CD8-positive, alpha-beta T cell (primary cell): ENCODE measurements at places on chromosomes 5 and 9. TPM values are rescaled to one million over a fixed set of nuclear protein-coding genes. Genes with fewer than 3 reads are reported as not detected.
A peak's percentile ranks its signal among the peaks of the same experiment; 100 is the strongest.

The FOXI1 gene
- not detected for total RNA-seq

The PDE6A gene
- not detected for total RNA-seq

The IFNB1 gene
- not detected for total RNA-seq

The FRRS1L gene
- not detected for total RNA-seq

The FOXD1 gene
- total RNA-seq, result not detected

The FAM200C gene
- not detected for total RNA-seq

The ACOT12 gene
- not detected for total RNA-seq

The NTNG2 gene
- 5.8 TPM for total RNA-seq

The INSYN2B gene
- total RNA-seq, result not detected

The NEUROG1 gene
- not detected for total RNA-seq

The FOXD4L4 gene
- total RNA-seq, result not detected

DNA sequence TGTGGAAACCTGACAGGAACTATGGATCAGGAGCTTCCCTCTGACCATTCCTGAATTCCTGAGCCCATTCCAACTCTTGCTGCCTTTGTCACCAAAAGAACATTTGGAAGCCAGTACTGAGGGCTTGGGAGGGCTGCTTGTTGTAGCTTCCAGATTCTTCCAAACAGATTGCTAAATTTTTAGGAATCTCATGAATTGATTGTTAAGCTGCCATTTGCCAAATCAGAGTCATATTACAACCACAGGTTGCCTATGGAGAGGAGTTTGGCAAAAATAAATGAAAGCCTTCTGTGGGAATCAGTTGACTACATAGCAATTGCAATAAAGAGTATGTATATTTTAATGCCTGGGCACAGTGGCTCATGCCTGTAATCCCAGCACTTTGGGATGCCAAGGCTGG lies 39.2 kb upstream of the SLC28A3 start:
- DNase-seq, result no peak

GRCh38 chr9:132176338-132176737 lies 14.5 kb downstream of the NTNG2 start:
- DNase-seq, result no peak

GRCh38 chr9:69593756-69594155 lies 78.4 kb downstream of the APBA1 start:
- DNase-seq, result no peak

DNA sequence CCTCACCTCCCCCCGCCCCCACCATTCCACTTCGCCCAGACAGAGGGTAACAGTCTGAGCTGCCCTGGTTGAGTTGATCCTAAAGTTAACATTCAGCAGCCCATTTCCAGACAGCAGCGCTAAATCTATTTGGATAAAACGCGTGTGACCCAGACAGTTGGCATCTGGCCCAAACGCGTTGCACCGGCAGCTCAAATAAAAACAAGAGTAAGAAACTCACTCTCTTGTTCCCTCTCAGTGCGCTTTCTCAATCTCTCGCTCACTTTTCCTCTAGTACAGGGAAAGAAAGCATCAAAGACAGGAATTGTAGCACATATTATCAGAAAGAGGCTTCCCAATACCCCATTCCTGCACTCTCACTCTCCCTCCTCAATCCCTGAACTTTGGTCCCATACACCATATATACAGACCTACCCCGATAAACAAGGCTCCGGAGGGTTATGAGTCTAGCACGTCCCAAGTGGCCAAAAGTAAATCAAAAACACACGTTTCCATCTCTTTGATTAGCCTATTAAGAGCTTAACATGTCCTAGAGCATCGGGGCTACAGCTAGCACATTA lies 1.3 kb downstream of the ADAMTS6 start:
- peak; percentile 60 for DNase-seq

- no peak for DNase-seq
These were observed 100.9 kb downstream of the GDNF start for GRCh38 chr5:37738865-37739488.

DNA sequence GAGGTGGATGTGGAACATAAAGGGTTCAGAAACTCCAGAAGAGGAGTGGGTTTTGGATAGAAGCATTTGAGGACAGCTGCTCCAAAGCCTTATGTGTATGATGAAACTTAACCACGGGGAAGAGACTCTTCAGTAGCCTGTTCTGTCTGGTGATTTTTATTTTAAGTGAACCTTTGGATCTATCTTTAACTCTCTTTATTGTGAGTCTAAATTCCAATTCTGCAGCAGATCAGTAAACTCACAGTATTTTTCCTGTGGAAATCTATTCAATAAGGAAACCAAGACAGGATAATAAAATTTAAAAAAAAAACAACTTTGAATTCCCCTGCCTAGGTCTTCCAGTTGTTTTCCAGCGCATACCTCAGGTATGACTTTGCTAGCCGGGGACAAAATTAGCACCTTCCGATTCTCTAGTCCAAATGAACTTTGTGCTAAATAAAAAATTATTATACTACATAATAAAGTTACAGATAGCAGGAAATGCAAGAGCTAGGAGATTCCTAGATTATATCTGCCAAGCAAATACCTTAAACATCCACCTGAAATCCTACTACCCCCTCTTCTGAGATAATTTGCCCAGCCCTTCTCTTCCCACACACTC lies 101.9 kb downstream of the NLN start:
- no peak for DNase-seq

- no peak for DNase-seq
These were observed 1157.6 kb upstream of the SEMA6A start for GRCh38 chr5:117732264-117732663.

DNA sequence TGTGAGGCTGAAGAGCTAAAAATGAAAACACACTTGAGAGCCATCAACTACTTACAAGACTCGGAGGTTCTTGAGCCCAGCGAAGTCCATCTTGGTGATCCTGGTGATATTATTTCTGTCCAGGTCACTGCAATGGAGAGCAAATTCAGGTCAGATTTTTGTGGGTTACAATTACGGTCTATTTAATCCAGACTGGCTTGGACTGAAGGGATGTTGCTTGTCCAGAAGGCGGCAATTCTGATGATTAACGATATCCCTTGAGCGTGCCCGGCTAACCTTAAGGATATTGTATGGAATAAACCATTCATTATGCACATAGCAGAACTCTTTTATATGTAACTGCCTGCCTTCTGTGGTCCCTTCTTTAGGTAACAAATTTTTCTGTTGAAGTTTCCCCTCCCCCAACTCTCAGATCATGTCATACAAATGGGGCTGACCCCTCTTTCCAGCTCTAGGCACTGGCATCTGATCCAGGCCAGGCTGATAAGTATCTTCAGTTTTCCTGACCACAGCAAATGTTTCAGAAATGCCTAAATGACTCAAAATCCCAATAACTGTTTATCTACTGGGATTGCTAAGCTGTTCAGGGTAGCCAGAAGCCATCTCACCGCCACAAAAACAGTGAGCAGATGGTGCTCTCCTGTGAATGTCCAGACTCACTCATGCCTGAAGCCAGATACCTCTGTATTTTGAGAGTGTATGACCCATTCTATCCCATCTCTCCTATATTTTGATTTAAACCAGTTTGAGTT lies 49.4 kb downstream of the SLIT3 start:
- DNase-seq, result no peak

DNA sequence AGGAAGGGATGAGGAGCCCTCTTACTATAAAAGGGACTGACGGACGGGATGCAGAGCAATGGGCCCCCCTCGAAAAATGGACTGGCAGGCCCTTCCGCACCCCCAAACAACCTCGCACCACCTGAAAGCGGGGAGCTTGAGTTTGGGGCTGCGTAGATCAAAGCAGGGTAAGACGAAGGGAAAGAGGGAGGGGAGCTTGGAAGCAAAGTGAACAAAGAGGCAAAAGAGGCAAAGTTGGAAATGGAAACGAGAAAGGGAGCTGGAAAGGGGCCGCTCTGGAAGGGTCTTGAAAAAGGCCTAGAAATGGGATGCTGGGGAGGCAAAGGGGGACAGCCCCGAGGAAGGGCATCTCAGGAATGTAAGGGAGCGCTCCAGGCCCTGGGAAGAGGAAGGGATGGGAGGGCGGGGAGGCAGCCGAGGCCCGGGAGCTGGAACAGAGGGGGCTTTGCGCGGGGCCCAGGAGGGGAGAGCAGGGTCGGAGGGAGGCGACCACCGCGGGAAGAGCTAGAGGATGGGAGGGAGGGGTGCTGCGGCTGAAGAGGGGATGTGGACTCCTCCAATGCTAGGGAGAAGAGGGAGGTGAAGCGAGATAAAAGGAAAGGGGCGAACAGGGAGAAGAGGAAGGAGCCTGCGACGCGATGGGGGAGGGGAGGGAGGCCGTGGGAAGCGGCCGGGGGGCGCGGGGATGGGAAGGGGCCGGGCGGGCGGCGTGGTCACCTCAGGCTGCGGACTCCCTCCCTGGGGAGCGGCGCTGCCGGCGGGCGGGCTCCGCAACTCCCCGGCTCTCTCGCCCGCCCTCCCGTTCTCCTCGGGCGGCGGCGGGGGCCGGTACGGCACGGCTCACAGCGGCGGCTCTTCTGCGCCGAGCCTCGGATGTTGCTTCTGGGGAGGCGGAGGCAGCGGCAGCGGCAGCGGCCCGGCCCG lies 577 bp downstream of the RNF145 start:
- DNase-seq, result peak; percentile 29

GRCh38 chr9:113152699-113153098 lies 1.9 kb downstream of the SLC31A2 start:
- no peak for DNase-seq

DNA sequence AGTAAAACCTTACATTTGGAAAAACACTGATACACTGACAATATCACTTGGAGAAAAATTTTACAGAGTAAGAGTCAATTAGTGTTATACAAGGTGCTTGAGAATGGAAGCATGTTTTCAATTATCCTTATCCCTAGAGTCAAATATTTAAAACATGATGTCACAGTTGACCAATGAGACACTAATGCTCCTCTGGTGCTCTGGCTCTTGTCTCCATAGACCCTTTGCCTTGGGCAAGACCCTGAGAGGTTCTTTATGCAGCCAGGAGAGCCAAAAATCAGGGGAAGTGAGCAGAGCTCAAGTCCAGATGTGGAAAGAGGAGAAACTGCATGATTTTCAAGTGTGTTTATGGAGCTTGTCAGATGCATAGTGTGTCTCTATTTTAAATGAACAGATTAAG lies 153.9 kb downstream of the MARCHF11 start:
- no peak for DNase-seq

GRCh38 chr5:103849934-103850333 lies 287.3 kb upstream of the NUDT12 start:
- no peak for DNase-seq

- no peak for DNase-seq
These were observed 33.7 kb downstream of the SNX18 start for GRCh38 chr5:54551292-54551691.

GRCh38 chr5:72608297-72608696 lies 101.1 kb upstream of the ZNF366 start:
- no peak for DNase-seq

GRCh38 chr9:90842996-90843395 lies 41.4 kb downstream of the SYK start:
- DNase-seq, result peak; percentile 19

GRCh38 chr9:75683591-75683990 lies 206.9 kb upstream of the PCSK5 start:
- DNase-seq, result no peak

DNA sequence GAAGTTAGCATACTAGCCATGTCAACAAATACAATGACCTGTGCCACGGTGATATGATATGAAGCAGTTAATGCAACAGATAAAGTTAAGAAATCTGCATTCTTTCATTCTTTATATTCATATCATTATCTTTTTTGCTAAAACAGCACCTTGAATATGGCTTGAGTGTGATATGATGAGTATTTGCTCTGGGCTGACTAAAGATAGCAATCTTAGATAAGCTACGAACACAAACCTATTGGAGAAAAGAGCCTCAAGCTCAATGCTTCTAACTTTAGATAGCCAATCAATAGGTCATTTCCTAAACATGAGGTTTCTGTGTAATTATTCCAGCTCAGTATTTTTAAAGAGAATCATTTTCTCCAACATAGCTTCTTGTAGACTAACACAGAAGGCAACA lies 61.7 kb downstream of the NR2F1 start:
- no peak for DNase-seq
